ENCODE measurements at places on chromosomes 13 and 19. TPM values are rescaled to one million over a fixed set of nuclear protein-coding genes. Genes with fewer than 3 reads are reported as not detected.

GRCh38 chr19:29586401-29586800 is 19.7 kb upstream of the POP4 start:
- no peak for DNase-seq

The RCBTB2 gene
- 25.7 TPM for total RNA-seq

- no peak for DNase-seq
Observed at GRCh38 chr13:45441633-45442032, 23.1 kb upstream of the COG3 start.

- no peak for DNase-seq
Observed at GRCh38 chr19:58406818-58407657, 1.4 kb upstream of the ZNF584 start.

DNA sequence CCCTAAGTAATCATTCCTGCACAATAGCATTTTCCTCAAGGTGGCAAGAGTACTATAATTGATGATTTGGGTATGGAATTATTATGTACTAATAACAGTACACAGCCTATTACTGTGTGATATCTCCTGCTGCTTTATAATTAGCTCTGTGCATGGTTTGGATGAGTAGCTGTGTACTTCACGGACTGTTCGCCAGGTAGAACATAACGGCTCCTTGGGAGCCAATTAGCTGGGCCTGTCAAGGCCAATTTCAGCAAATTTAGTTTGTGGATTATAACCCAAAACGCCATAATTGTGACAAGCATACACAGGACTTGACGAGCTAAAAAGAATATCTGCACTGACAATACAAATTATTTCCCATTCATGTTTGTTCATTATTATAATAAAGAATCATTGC is 1584.2 kb downstream of the SLITRK1 start:
- no peak for DNase-seq
